Left ventricle myocardium superior (tissue), 1 donor: ENCODE measurements at places on chromosomes 7 and 10. TPM values are rescaled to one million over a fixed set of nuclear protein-coding genes. Genes with fewer than 3 reads are reported as not detected.

FAM25G gene
- not detected for total RNA-seq

LIPJ gene
- not detected for total RNA-seq

CALY gene
- not detected for total RNA-seq

IGFBP3 gene
- 46.0 TPM for total RNA-seq

WEE2 gene
- total RNA-seq: not detected

MBL2 gene
- total RNA-seq: not detected

GPER1 gene
- total RNA-seq: 2.8 TPM

JAZF1 gene
- total RNA-seq: 23.2 TPM

C10orf105 gene
- total RNA-seq: 0.07 TPM

NUDT1 gene
- total RNA-seq: 13.2 TPM

ZNF365 gene
- total RNA-seq: not detected

PKD2L1 gene
- not detected for total RNA-seq

CCDC172 gene
- not detected for total RNA-seq

PLOD3 gene
- total RNA-seq: 43.0 TPM

NME8 gene
- total RNA-seq: not detected

LLCFC1 gene
- total RNA-seq: not detected

GATA3 gene
- 1.1 TPM for total RNA-seq

MKX gene
- 0.15 TPM for total RNA-seq

KLF14 gene
- total RNA-seq: 0.07 TPM

PPIA gene
- 436 TPM for total RNA-seq

PPP1R17 gene
- total RNA-seq: not detected

SPDYE16 gene
- not detected for total RNA-seq

FKBP6 gene
- total RNA-seq: not detected

CADPS2 gene
- total RNA-seq: 29.1 TPM

KDM7A gene
- total RNA-seq: 10.3 TPM

SLC16A9 gene
- 0.40 TPM for total RNA-seq

NIPSNAP2 gene
- 374 TPM for total RNA-seq

PLXDC2 gene
- 12.4 TPM for total RNA-seq

STAM gene
- total RNA-seq: 22.8 TPM

COBL gene
- total RNA-seq: 91.2 TPM

CFAP70 gene
- total RNA-seq: 1.7 TPM

CDNF gene
- 2.0 TPM for total RNA-seq

NPY4R2 gene
- total RNA-seq: not detected

IGF2BP3 gene
- not detected for total RNA-seq

BTBD16 gene
- total RNA-seq: not detected

SLC35G1 gene
- 2.7 TPM for total RNA-seq

NACAD gene
- total RNA-seq: 3.5 TPM

AQP1 gene
- total RNA-seq: 323 TPM

TRIM50 gene
- total RNA-seq: 0.30 TPM

ZNF425 gene
- total RNA-seq: 0.72 TPM

HDAC9 gene
- 30.7 TPM for total RNA-seq

ARHGAP22 gene
- 3.4 TPM for total RNA-seq

GJC3 gene
- total RNA-seq: 0.30 TPM

CDK14 gene
- 23.9 TPM for total RNA-seq

CACNA2D1 gene
- 48.1 TPM for total RNA-seq

SKIDA1 gene
- total RNA-seq: 3.6 TPM

GPR146 gene
- total RNA-seq: 41.5 TPM

C10orf143 gene
- total RNA-seq: 1.3 TPM

VIPR2 gene
- 21.3 TPM for total RNA-seq

CASP7 gene
- 15.5 TPM for total RNA-seq
